ENCODE measurements at places on chromosomes 1 and 21. TPM values are rescaled to one million over a fixed set of nuclear protein-coding genes. Genes with fewer than 3 reads are reported as not detected.

DNA sequence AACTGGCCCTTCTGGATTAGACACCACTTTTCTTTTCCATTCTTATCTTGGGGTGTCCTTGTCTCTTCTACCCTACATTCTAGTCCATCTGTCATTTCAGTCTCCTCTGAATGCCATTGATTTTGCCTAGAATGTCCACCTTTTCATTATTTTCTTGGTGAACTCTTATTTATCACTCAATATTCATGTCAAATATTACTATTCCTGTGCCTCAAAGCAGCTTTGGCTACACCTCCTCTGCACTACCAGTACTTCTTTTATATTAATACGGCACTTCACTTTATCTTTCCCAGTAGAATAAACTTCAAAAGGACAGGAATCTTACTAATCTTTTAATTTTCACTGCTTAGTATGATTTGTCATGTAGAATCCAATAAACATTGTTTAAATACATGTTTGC is 186.4 kb upstream of the DPYD start:
- H3K36me3 ChIP-seq, result no peaks in the 10 kb centered on the region
- H3K27me3 ChIP-seq, result no peaks in the 10 kb centered on the region
- no peak overlapping the region for H3K4me3 ChIP-seq
- DNase-seq, result no peak

DNA sequence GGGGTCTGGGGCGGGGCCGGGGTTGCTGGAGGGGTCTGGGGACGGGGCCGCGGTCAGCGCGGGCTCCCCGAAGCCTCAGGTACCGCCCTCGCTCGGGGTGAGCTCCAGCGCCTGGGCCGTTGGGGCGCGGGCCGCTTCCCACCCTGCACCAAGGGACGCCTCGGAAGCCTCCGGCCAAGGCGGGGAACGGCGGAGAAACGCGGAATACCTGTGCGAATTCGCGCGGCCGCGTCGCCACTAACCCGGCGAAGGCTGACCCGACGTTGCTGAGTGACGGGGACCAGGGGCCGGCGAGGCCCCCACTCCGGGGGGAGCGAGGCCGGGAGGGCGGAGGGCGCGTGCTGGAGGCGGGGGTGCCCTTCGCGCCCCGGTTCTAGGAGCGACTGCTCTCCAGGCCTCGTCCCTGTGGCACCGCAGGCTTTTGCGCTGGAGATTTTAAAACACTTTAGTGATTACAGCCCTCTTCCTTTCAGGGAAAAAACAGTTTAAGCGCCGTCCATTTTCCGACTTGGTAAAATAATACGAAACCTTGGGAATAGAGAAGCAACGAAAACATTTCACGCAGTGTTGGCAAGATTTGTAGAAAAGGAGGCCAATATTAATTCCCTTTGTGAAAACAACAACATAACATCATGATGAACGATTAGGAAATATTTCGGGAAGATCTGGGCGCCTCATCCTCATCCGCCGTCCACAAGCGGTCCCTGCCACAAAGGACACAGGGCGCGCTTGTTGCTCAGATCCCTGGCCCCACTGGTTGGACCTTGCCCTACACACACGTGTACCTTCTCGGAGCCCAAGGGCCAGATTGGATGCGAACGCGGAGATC is 971 bp upstream of the GNG4 start:
- peaks cover 37% of the 10 kb centered on the region for H3K4me1 ChIP-seq
- no peak for DNase-seq
- H3K36me3 ChIP-seq, result peaks cover 17% of the 10 kb centered on the region
- H3K4me3 ChIP-seq, result peak overlapping the region; percentile 70

- peaks cover 35% of the 10 kb centered on the region for H3K4me1 ChIP-seq
- peak overlapping the region; percentile 18 for H3K27ac ChIP-seq
- H3K27me3 ChIP-seq, result peaks cover 6% of the 10 kb centered on the region
- DNase-seq, result no peak
Measured at GRCh38 chr1:96723377-96723776, 1.8 kb downstream of the PTBP2 start.

SH2D1B gene
- 0.10 TPM for total RNA-seq

TMEM234 gene
- 15.0 TPM for total RNA-seq

DNAJC6 gene
- total RNA-seq, result 6.2 TPM

USH2A gene
- total RNA-seq, result not detected

GRCh38 chr1:59682396-59683080 is 132.2 kb upstream of the HOOK1 start:
- peaks cover 4% of the 10 kb centered on the region for H3K27me3 ChIP-seq
- no peak for DNase-seq
- no peak overlapping the region for H3K4me3 ChIP-seq

- no peak overlapping the region for H3K4me3 ChIP-seq
- DNase-seq, result no peak
- no peak overlapping the region for H3K27ac ChIP-seq
Measured at GRCh38 chr1:203826175-203826574, 30.8 kb downstream of the ZBED6 start.

Measured in activated T-helper 1 cell treated with anti-CD3 and anti-CD28 coated beads, Interleukin-12 subunit alpha, Interleukin-12 subunit beta, Interleukin-2, Interleukin-4 antibody, amounts not matched to agents 30 ng/mL and 10 ng/mL and 1 ng/mL, durations not matched to agents 14 hours and 24 hours and 36 hours (primary cell).